ENCODE measurements at places on chromosomes 16 and 17.

DNA sequence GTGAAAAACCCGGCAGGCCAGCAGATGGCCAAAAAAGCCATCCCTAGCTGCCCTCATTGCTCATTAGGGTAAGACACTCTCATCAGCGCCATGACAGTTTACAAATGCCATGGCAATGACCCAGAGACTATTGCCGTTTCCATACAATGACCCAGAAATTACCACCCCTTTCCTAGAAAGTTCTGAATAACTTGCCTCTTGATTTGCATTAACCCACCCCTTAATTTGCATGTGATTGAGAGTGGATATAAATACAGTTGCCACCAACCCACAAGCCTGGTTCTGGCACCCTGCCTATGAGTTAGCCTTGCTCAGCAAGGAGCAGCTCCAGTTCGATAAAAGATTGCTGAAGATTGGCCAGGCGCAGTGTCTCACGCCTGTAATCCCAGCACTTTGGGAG, 16.1 kb upstream of the C16orf54 start:
- no peak for DNase-seq

GRCh38 chr17:630801-631200, 83.8 kb downstream of the VPS53 start:
- no peak for DNase-seq

- DNase-seq = peak; percentile 56
Measured at GRCh38 chr17:50944054-50944901, 78.1 kb upstream of the TOB1 start.

- DNase-seq = no peak
Measured at GRCh38 chr16:50490828-50491227, 57.4 kb upstream of the NKD1 start.

DNA sequence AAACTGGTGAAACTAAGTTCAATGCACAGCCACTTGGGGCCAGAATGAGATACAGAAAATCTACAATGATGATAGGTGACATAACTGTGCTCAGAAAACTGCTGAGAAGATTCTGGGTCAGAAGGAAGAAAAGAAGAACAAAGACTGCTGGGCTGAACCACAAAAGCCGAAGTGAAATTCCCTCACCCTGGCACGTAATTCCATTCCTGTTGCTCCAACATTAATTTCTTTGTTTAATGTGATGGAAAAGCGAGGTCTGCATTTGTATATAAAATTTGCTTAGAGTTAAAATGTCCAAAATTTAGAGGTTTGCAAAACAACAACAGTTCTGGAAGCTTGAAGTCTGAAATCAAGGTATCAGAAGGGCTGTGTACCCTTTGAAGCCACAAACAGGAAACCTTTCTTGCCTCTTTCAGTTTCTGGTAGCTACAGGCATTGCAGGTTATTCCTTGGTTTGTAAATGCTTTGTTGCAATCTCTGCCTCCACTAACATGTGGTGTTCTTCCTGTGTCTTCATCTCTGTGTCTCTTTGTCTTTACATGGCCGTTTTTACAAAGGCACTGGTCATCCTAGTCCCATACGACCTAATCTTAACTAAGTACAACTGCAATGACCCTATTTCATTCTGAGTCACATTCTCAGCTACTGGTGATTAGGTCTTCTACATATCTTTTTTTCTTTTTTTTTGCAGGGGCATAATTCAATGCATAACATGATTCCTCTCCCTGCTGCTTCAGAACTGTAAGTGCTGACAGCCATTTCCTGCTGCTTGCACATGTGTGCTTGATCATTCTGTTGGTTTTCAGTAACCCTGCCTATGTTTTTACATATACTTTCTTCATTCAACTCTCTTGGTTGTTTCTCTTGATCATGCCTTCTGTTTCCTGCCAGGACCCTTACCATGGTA, 603.0 kb upstream of the CDH8 start:
- DNase-seq = no peak

DNA sequence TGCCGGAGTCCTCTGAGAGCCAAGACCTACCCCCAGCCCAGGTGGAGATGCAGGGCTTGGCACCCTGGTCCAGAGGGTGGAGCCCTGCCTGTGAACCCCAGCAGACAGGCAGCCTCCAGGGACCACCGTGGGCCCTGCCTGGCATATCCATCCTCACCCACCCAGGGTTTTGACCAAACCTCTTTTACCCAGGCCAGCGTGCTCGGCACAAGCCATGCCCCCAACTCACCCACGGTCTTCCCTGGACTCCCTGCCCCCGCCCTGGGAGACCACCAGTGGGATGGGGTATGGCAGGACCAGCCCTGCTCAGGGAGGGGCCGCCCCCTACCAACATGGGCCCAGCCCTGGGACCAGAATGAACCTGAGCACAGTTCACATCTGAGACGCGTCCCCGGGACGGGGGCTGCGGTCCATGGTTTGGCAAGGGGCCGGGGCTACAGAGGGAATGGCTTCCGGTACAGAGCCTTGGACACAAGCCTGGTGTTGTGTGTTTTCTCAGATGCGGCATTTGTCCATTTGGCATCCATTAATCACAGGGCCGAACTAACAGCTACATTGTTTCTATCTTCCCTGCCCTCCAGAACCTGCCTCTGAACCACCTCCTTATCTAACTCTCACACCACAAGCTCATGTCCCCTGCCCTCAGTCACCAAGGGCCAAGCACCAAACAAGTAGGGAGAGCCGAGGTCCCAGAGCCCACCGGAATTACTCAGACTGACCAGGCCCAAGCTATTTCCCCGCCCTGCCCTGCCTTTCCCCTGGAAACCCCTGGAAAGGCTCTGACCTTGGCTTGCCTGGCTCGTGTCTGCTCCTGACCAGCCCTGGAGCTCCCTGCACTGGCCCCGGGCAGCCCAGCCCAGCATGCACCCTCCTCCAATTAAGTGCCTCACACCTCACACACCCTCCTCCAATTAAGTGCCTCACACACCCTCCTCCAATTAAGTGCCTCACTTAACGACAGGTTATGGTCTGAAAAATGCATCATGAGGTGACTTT, 14.1 kb downstream of the HS3ST6 start:
- DNase-seq = no peak

DNA sequence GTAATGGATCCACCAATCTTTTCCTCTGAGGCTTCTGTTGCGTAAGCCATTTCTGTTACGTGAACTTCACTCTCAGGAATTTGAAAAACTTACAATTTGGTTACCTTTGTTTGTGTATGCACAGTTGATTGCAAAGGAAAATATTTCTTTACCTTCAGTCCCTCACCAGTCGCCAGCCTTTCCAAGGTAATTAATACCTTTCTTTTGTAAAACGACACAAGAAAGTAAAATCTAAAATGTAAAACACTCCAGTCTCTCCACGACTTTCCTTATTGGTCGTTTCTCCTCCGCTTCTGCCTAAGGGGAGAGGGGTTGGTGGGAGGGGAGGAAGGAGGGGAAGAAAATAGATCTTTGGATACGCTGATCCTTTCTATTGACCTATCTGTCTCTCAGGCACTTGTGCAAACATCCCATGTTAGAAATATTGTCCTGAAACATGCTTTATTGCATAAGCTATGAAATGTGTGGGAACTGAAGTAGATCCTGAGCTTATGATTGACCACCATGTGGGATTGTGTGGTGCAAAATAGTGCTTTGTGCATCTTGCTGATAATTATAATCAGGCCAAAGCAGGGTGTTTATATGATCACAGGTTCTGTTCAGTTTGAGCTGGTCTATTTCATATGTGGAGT, 32.4 kb upstream of the EFCAB13 start:
- no peak for DNase-seq

DNA sequence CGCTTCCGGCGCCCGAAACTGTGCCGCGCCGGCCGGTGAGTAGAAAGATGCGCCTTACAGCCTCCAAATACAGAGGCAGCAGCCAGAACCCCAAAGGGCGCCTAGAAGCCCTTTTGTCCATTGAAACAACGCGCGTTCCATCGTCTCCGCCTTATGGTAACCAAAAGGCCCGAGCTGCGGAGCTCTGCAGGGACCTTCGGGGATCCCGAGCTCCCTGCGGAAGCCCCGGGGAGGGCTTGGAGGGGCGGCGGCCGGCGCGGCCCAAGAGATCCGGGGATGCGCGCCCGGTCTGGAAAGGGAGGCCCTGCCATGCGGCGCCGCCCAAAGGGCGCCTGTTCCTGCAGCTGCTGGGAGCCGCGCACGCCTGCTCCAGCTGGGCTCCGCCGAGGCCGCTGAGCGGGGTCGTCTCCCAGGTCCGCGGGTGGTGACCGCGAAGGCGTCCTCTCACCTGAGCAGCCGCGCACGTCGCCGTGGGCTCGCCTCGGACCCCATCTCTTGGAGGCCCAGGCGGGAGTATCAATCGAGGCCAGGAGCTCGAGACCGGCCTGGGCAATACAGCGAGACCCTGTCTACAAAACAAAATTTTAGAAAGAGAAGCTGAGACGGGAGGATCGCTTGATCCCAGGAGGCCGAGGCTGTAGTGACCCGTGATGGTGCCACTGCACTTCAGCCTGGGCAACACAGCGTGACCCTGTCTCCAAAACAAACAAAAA, 742 bp upstream of the FBXO31 start:
- DNase-seq = no peak

GRCh38 chr17:64236827-64237403, 26.1 kb downstream of the TEX2 start:
- DNase-seq = no peak

- DNase-seq = no peak
Measured at GRCh38 chr16:89564476-89565255, 4.2 kb downstream of the RPL13 start.

GRCh38 chr17:56708220-56708558, 114.7 kb downstream of the NOG start:
- DNase-seq = no peak

DNA sequence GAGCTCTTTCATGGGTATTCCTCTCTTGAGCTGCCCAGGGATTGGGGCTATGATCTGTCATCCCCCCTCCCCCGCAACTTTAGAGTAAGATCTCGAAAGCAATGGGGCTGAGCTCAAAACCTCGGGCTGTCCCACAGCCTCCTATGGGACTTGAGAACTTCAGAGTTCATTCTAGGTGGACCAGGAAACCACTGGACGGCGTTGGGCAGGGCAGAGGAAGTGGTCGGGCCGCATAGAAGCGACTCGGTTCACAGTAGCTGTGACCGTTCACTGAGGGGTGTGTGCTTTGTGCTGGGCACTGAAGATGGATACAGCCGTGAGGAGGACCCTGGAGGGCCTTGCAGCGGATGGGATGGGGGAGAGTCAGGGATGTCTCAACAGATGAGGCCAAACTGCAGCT, 292.0 kb downstream of the CPPED1 start:
- no peak for DNase-seq

DNA sequence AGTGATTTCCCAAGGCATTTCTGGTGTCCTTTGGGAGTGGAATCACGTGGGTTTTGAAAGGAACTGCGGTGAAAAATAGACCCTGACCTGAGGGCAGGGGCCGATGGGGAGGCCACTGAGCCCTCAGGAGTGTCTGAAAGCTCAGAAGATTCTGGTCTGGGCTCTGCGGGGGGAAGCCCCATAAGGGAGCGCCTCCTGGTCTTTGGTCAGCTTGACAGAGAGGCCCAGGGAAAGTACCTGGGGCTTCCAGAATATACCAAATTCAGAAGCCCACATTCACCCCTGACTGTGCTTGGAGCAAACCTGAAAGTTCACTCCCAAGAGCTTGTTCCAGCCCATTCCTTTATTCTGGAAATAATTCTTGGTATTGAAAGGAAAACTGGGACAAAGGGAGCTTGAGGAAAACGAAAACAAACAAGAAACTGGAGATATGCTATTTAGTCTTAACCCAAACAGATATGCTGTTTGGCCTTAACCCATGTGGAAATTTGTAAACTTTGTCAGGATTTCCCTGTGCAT, 23.2 kb upstream of the NAGLU start:
- no peak for DNase-seq

DNA sequence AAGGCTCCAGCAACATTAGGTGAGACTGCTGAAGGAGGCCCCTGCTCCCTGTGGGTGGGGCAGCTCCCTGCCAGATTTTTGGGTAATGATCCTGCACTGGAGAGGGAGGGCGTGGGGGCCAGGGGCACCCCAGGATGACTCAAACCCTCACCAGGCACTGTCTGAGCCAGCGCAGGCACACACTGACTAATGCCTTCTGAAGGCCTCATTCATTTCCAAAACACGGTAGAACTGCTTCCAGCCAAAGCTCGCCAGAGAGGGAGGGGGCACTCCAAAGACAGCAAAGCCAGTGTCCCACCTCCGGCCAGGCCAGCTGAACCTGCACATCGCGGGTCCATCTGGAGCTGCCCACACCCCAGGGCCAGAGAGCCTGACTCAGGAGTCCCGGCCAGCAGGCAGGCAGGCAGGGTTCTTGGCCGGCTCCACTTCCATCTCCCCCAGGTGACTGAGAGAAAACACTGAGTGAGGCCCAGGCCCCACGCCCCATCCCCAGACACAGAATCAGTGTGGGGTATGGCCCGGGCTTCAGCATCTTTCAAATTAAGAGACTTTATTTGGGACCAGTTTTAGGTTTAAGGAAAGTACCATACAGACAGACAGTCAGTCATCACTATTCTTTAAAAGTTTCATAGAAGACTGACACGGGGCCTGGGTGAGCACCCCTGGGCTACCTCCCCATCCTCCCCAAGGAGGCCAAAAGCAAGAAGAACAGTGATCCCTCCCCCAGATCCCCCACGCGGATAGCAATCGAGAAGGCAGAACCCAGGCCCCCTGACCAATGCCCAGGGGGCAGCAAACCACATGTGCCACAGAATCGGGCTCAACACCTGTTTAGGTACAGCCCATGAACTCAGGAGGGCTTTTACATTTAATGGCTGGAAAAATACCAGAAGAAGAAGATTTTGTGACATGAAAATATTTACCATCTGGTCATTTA, 2.3 kb downstream of the PIEZO1 start:
- DNase-seq = no peak

- no peak for DNase-seq
Measured at GRCh38 chr16:21659124-21659523, 4.6 kb upstream of the OTOA start.

GRCh38 chr16:27597361-27597760, 47.4 kb downstream of the KATNIP start:
- no peak for DNase-seq

GRCh38 chr17:17252149-17252661, 15.2 kb upstream of the FLCN start:
- DNase-seq = no peak

DNA sequence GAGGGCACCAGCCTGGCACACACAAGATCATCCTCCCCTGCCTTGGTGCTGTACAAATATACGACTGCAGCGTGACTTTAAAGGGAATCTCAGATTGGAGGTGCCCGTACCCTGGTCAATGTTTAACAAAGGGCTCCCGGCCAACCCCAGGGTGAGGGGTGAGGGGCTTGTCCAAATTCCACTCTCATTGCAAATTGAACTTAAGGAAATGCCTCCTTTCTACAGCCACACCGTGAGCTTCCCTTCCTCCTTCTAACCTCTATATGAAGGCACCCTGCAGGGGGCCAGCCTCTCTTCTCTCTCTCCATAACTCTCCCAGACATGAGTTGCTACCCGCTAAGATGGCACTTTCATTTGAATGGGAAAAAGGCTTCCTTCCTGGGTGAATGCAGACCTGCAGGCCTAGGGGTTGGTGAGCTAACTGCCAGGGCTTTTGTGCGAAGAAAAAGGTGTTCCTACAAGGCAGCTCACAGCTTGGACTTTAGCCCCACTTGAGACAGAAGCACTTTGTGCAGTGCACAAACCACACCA, 76.6 kb downstream of the IRF8 start:
- no peak for DNase-seq

GRCh38 chr16:56066617-56067016, 124.7 kb upstream of the GNAO1 start:
- no peak for DNase-seq

Measured in T-helper 17 cell (primary cell).